Non-pigmented ciliary epithelial cell (primary cell): ENCODE measurements at places on chromosomes 12 and 14.

DNA sequence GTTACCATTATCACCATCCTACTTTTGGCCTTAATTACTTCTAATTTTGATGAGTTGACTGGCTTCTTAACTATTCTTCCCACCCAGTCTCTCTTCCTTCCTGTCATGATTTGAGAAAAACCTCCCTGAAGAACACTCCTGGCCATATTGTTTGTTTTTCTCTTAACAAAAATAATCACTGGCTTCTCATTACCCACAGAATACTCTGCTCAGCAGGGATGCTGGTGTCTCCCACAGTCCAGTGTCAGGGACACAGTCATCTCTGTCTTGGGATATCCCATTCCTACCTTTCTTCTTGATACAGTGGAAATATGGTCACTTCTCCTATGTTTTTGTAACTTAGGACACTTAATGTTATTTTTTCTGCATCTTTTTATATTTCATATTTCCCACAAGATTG, 103.7 kb downstream of the SRGAP1 start:
- no peak for DNase-seq

GRCh38 chr14:94121485-94121884, 7.9 kb downstream of the IFI27L2 start:
- DNase-seq: no peak

DNA sequence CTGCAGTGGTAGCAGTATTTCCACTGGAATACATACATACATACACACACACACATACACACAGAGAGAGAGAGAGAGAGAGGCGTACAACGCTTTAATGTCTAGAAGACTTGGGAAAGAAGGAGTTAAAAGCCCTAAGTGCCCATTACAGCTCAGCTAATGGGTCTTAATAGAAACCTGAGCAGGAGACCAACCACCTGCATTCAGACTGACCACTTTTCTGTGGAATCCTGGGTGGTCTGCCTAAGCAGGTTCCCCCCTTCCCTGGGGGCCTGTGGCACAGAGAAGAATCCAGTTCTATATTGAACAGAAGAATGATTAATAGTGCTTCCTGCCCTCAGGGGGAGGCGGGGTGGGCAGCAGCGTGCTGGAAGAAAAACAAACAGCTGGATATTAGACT, 312.4 kb upstream of the PRKD1 start:
- no peak for DNase-seq

- no peak for DNase-seq
These were observed 5.0 kb upstream of the SLC38A4 start for GRCh38 chr12:46830731-46831334.

DNA sequence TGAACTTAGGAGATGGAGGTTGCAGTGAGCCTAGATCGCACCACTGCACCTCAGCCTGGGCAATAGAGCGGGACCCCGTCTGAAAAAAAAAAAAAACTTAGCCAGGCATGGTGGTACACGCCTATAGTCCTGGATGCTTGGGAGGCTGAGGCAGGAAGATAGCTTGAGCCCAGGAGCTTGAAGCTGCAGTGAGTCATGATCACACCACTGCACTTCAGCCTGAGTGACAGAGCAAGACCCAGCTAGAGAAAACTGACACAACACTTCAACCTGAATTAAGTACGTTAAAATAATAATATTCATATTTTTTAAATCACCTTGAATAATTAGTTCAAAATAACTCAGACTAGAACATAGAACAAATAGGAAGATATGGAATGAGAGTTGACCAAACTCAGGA, 5.7 kb upstream of the CATSPERB start:
- DNase-seq: no peak

DNA sequence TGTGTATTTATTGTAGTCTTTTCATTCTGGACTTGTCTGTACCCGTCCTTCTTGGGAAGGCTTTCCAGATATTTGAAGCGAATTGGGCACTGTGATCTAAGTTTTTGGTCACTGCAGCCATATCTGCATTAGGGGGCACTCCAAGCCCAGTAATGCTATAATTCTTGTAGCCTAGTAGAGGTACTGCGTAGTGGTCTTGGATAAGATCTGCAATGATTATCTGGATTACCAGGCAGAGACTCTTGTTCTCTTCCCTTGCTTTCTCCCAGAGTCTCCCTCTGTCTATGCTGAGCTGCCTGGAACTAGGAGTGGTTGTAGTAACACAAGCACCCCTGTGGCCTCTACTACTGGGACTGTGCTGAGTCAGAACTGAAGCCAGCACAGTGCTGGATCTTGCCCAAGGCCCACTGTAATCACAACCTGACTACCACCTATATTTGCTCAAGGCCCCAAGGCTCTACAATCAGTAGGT, 30.0 kb downstream of the SLC38A2 start:
- no peak for DNase-seq

- DNase-seq: peak; percentile 4
These were observed 139.7 kb downstream of the SLCO1B3 start for GRCh38 chr12:20950248-20950647.
